AG09309 (cell line): ENCODE measurements at places on chromosomes 11 and 22.

DNA sequence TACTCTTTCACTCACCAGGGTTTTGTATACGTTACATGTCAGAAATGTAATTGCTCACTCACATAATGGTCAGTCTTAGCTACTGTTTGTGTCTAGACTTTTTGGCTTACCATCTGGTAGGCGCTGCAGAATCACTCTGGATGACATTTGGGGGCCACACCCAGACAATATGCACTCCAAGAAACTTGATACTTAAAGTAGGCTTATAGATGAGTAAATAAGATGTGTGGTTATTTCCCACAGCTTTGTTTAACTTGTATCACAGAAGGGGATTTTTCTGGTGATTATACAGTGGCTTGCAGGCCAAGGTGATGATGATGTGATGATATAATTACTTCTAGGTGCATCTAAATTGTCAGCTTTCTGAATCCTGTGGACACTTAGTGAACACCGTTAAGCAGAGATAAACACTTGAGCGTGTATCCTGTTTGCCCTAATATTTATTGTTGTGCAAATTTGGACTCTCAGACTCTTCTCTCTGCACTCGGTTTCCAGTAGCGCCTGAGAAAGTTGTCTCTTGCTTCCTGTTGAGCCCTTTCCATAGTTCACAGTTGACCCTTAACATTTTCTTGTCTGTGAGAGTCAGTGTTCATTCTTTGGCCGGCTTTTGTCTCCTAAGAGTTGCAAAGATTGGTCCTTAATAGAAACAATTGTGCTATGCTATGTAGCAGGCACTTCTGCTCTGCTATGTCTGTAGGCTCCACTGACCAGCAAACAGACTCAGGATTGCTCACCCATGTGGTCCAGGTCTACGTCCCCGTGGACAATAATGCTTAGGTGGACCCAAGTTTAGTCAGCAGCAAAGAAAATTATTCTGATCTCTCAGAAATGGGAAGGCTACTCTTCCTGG lies 89.3 kb downstream of the PRR5L start:
- no peak for DNase-seq

DNA sequence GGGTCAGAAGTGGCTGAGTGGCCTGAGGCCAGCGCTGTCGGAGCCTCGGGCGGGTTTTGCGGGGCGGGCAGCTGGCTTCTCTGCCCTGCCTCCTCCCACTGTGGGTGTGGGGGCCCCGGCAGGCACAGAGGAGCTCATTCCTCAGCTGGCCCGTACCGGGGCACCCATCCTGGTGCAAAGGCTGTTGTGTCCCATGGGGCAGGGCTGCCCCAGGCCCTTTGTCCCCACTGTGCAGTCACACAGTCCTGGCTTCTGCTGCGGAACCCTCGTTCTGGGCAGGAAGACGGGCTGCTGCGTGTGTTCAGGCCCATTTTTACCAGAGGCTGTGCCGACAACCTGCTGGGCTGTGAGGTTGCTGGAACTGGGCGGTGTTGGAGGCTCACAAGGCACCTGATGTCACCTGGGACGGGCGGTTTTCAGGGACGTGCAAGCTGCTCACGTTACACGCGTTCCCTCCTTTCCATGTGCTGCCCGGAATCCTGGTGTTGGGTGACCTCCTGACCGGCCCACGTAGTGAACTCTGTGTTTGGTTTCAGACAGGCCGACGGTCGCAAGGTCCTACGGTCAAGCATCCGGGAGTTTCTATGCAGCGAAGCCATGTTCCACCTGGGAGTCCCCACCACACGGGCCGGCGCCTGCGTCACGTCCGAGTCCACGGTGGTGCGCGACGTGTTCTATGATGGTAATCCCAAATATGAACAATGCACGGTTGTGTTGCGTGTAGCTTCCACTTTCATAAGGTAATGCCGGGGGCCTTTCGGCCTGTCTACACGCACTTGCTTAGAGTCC lies 5.2 kb downstream of the SELENOO start:
- no peak for DNase-seq

GRCh38 chr11:27413218-27413617 lies 50.2 kb upstream of the CCDC34 start:
- DNase-seq = no peak

- no peak for DNase-seq
Measured at GRCh38 chr11:130737041-130737830, 179.0 kb downstream of the SNX19 start.

DNA sequence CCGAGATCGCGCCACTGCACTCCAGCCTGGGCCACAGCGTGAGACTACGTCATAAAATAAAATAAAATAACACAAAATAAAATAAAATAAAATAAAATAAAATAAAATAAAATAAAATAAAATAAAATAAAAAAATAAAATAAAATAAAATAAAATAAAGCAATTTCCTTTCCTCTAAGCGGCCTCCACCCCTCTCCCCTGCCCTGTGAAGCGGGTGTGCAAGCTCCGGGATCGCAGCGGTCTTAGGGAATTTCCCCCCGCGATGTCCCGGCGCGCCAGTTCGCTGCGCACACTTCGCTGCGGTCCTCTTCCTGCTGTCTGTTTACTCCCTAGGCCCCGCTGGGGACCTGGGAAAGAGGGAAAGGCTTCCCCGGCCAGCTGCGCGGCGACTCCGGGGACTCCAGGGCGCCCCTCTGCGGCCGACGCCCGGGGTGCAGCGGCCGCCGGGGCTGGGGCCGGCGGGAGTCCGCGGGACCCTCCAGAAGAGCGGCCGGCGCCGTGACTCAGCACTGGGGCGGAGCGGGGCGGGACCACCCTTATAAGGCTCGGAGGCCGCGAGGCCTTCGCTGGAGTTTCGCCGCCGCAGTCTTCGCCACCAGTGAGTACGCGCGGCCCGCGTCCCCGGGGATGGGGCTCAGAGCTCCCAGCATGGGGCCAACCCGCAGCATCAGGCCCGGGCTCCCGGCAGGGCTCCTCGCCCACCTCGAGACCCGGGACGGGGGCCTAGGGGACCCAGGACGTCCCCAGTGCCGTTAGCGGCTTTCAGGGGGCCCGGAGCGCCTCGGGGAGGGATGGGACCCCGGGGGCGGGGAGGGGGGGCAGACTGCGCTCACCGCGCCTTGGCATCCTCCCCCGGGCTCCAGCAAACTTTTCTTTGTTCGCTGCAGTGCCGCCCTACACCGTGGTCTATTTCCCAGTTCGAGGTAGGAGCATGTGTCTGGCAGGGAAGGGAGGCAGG lies at the start of gene GSTP1:
Gene GSTP1, plus strand, starts transcription at position 566 of the 958 bp plus-strand sequence. Its CDS starts 32 bp downstream, at position 598.
- DNase-seq = peak; percentile 32

- no peak for DNase-seq
Measured at GRCh38 chr22:50215297-50216054, 14.7 kb downstream of the SELENOO start.
